GF-D8 (cell line): ENCODE measurements at places on chromosomes 16 and 17.

- DNase-seq, result no peak
Observed at GRCh38 chr16:27754788-27755690, 205.1 kb downstream of the KATNIP start.

DNA sequence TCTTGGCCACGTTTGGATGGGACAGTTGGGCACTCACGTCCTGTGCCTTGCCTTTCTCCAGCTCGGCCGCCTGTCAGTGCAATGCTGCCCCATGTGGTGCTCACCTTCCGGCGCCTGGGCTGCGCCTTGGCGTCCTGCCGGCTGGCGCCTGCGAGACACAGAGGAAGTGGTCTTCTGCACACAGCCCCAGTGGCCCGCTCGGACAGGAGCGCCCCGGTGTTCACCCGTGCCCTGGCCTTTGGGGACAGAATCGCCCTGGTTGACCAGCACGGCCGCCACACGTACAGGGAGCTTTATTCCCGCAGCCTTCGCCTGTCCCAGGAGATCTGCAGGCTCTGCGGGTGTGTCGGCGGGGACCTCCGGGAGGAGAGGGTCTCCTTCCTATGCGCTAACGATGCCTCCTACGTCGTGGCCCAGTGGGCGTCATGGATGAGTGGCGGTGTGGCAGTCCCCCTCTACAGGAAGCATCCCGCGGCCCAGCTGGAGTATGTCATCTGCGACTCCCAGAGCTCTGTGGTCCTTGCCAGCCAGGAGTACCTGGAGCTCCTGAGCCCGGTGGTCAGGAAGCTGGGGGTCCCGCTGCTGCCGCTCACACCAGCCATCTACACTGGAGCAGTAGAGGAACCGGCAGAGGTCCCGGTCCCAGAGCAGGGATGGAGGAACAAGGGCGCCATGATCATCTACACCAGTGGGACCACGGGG, 7.1 kb downstream of the ACSF3 start:
- DNase-seq, result no peak

GRCh38 chr17:20966870-20967269, 75.9 kb downstream of the USP22 start:
- DNase-seq, result no peak

DNA sequence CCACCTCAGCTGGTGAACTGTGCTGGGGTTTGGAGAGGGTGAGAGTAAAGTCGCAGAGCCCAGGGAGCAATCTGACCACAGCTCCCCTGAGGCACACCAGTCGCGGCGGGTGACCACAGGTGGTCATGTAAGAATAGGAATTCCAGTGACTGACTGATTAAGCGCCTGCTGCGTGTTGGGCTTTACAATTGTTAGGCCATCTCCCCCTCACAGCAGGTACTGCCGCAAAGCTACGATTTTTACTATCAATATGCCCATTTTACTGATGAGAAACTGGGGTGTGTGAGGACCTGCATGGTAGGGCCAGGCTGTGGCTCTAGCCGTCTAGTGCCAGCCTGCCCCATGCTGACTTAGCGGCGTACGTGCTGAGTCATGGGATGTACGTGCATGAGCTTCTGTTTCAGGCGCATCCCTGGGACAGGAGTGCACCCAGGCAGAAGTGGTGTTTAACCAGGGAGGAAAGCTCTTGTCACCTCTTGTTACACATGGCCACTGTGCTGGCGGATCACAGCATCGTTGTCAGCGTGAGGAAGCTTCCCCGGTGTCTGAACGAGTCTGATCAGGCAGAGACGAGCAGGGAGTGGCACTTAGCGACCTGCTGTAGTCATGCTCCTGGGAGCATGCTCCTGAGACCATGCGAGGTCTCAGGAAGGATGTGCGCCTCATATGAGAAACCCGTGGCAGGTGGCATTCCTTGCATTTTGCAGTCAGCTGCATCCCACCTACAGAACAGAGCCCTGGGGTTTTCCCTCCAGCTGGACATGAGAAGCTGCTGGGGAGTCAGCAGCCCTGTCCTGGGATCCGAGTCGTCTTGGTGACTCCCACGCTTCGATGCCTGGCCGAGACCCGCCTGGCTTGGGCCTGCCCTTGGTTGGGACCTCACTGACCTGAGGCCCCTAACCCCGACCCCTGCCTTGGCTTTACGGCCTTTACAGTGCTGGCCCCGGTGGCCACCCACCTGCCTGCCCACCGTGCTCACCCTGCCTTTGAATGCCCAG, 163.7 kb upstream of the CHMP6 start:
- no peak for DNase-seq

DNA sequence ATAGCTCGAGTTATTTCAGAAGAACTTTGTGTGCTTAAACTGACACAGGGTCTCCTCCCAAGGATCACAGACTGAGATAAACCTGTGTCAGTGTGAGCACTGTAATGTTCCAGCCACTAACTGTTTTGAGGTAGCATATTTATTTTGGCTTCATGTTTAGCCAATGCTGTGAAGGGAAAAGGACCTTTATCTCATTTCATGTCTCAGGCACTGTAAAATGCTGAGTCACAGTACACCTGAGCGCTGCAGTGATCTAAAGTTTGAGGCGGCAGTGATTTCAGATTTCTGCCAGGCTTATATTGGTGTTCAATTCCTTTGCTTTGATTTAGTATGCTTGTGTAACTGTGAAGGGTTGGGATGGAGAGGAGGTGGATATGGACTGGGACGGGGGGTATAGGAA, 3.1 kb upstream of the DNAJA2 start:
- DNase-seq, result no peak

- no peak for DNase-seq
Observed at GRCh38 chr16:21321736-21322135, 43.6 kb upstream of the CRYM start.

GRCh38 chr17:70080541-70081347, 5.7 kb downstream of the KCNJ16 start:
- DNase-seq, result no peak

DNA sequence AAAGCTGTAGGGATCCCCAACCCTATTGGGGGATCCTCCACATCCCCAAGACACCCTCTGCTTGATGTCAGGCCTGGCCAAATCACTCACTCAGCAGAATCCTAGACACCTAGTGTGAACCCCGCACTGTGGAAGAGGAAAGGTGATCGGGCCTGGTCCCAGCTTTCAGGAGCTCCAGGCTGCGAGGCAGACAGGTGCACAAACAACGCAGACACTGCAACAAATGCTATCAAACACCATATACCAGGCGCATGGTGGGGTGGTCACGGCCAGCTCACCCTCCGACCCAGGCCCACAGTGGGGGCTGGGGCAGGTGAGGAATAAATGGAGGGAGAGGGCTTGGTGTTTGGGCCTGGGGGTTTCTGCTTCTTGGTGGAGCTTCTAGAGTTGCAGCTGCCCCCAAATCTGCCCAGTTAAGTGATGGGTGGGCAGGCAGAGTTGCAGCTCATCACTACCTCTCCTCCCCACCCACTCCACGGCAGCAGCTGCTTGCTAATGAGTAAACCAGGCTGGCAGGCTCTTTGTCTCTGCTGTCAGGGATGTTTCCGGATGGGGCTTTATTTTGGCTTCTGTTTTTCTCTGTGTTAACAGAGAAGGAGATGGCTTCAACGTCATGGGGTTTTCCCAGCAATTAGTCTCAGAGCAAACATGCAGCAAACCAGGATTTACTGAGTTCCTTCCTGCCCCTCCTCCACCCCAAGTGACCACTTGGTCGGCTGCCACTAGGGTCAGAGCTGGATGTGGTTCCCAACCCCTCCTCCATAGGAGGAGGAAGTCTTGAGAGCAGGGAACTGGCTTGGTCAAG, 46.6 kb downstream of the PECAM1 start:
- DNase-seq, result no peak

GRCh38 chr17:81526662-81527571, 1.3 kb upstream of the FSCN2 start:
- DNase-seq, result no peak

- no peak for DNase-seq
Observed at GRCh38 chr17:74210191-74211140, 2.9 kb upstream of the TTYH2 start.

GRCh38 chr16:57138281-57138935, 46.0 kb downstream of the CPNE2 start:
- no peak for DNase-seq

GRCh38 chr16:49652456-49653172, 203.3 kb downstream of the ZNF423 start:
- DNase-seq, result no peak

DNA sequence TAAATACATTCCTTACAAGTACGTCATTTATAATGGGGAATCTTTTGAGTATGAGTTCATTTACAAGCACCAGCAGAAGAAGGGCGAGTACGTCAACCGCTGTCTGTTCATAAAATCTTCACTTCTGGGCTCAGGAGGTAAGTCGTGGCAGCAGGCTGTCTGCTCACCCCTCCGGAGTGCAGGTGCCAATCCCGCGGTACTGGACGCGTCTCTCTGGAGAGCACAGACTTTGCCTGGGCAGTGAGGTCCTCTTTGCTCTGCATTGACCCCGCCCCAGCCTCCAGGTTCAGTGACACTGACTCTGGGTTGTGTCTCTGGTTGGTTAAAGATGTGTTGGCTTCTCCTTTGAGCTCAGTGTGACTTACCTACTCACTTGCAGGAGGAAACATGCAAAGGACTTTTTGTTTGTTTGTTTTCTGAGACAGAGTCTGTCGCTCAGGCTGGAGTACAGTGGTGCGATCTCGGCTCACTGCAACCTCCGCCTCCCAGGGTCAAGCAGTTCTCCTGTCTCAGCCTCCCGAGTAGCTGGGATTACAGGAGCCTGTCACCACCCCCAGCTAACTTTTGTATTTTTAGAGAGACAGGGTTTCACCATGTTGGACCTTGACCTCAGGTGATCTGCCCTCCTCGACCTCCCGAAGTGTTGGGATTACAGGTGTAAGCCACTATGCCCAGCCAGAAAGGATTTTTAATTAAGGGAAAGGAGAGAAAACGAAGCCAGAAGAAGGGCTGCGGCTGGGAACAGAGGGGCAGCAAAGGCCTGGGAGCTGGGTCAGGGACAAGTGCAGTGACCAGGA, 31.2 kb downstream of the RNF213 start:
- DNase-seq, result no peak

DNA sequence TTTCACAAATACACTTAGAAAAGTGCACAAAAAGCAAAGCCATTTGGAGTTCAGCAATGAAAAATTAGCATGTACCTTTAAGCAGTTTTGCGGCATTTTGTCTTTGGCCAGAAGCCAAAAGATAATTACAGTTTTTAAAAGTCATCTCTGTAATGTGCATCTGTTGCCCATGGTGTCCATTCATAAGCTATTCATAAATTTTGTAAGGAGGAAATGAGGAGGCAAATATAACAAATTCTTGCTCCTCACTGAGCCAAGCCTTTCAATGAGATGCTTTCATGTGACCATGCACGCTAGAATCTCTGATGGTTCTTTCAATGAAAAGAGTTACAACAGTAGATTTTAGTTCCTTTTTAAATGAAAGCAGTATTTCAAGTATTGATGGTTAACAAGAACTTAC, 247.1 kb upstream of the MON1B start:
- DNase-seq, result no peak

DNA sequence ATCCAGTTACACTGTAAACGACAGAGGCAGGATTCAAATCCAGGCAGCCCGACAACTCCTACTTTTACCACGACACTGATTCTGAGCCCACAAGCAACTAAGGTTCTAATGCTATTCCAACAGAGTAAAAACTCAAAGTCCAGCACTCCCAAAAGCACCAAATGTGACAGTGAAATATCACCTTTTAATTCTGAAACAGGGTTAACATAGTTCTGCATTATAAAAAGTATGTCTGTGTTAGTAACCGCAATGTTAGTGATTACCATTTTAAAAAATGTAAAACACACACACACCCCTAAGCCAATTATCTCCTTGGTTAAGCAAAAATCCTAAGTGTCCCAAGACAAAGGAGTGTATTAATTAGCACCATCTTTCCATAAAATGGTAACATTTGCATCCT, 19.7 kb downstream of the HELZ start:
- no peak for DNase-seq
